ENCODE measurements at places on chromosomes 7 and 10.

GRCh38 chr10:120741396-120741795 is 109.8 kb upstream of the WDR11 start:
- no peak for DNase-seq

- DNase-seq, result no peak
Measured at GRCh38 chr10:519055-519715, 170.3 kb downstream of the DIP2C start.

- DNase-seq, result no peak
Measured at GRCh38 chr7:42068554-42069280, 168.3 kb downstream of the GLI3 start.

- DNase-seq, result no peak
Measured at GRCh38 chr10:51369903-51370302, 295.6 kb downstream of the PRKG1 start.

DNA sequence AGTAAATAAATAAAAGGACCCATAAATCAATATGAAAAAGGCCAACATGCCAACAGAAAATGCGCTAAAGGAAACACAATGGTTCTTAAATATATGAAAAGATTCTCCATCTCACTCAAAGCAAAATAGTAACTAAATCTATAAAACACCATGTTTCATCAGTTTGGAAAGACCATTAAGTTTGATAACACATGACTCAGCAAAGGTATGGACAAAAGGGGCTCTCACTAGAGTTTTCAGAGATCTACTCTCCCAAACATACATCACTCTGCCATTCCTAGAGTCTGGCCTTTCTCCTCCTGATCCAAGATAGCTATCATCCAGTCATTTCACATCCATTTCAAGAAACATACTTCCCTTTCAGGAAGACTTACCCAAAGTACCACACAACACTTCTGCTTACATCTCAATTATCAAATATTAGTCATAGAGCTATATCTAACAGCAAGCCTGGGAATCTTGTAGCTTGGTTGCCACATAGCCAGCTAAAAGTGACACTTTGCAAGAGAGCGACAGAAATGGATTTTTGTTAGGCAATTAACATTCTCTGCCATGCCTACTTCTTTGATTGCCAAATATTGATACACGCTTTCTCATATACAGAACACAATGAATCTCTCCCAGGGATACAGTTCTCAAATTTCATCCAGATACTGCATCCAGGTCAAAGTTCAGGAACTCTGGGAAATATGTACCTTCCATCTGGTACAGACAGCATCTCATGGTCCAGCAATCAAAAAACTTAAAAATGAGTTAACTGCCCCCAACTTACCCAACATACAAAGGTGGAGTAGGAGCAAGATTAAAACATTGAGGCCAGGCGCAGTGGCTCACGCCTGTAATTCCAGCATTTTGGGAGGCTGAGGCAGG is 28.8 kb downstream of the TOMM7 start:
- no peak for DNase-seq

DNA sequence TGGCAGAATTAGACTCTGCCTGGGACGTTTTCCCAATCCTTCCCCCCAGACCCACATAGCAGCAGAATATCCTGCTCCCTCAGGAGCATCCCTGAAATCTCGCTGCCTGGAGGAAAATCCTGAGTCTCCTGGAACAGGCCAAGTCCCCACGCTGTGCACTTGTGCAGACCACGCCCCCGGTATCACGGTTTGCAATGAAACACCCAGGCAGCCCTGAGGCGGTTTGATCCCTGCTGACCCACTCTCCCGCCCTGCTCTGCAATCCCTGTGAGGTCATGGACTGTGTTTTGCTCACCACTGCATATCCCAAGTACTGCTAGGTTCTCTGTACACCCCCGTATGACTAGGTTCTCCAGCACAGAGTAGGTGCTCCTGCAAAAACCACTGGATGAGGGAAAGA is 411.8 kb upstream of the MGMT start:
- DNase-seq, result peak; percentile 51

GRCh38 chr7:142175594-142175993 is 64.1 kb downstream of the MGAM2 start:
- no peak for DNase-seq

DNA sequence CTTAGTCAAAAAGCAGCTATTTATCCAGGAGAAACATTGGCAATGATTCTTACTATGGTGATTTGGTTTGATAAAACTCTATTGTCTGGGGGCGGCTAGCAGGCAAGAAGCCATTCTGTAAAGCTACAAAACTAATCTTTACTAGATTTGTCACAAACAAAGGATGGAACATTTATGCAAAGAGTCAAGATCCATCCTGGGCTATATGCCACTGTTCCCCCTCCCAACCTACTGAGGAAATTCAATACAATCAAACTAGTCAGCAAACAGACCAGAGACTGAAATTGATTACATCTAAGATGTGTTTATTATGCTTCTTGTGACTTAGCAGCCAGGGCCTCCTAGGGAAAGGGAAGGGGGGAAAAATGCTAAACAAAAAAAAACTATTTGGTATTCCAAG is 397.6 kb downstream of the GPAM start:
- DNase-seq, result no peak

- peak; percentile 60 for DNase-seq
Measured at GRCh38 chr7:23469150-23469960, 936 bp downstream of the IGF2BP3 start.

DNA sequence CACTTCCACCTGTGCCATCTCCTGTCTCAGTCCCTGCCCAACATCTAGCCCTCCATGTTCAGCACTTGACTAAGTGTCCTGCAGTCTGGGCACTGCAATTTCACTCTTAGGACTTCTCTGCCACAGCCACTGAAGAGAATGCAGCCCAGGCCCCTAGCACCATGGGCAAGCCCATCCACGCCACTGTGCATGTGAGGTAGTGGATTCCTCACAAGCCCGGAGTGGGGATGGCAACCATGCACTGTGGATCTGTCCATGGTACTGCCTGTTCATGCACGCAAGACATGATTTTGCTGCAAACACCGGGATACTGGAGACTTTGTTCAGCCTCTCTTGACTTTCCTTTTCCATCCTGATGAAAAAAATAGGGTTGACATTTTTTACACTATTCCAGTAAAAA is 12.3 kb downstream of the DDC start:
- DNase-seq, result no peak

GRCh38 chr7:81159402-81159801 is 240.6 kb upstream of the SEMA3C start:
- DNase-seq, result peak; percentile 68

DNA sequence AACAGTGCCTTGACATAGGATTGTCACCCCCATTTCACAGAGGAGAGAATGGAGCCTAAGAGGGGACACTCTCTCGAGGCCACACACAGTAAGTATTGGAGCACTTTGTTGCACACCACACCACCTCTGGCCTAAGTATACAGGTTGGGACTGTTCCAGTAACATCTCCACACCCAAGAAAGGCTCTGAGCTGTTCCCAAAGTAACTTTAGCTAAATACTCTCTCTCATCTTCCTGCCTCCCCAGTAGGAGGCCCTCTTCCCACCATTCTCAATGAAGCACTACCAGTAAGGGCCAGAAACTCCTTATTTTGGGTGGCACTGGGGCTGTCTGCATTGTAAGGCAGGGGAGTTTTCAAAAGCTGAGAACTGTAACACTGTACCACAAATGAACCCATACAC is 189.5 kb downstream of the ZNF438 start:
- DNase-seq, result no peak

DNA sequence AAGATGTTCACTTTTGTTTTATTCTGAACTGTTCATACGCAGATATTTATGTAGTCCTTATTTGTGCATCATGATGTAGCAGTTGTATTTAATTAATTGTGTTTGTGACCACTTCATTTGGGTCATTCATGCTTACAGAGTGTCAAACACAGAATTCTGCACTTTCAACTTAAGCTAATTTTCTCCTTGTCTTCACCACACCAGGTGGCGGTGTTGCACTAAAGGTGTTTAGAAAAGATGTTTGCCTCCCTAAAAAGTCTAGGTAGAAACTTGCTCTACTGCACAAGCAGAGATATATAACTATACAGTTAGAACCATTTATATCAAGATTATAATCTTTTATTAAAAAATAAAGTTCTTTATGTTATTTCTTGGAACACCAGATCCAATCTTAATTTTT is 1.3 kb upstream of the TAS2R38 start:
- no peak for DNase-seq

DNA sequence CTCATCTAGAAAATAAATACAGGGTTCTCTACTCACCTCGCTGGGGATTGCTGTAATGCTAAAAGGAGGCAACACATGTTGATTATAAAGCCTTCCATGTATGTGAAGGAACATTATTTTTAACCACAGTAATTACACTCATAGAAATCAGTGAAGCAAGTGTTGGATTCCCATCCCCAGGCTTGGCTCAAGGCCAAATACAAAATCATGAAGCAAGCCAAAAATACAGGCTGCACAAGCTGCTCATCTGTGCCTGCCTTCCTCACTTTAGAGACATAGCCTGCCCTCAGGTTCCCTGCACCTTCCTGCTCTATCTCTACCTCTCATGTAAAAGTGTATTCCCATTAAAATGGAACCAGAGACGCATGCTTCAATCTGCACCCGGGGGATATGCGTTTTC is 1077.1 kb upstream of the C7orf33 start:
- no peak for DNase-seq

- DNase-seq, result no peak
Measured at GRCh38 chr7:101757879-101758278, 59.5 kb upstream of the CUX1 start.

DNA sequence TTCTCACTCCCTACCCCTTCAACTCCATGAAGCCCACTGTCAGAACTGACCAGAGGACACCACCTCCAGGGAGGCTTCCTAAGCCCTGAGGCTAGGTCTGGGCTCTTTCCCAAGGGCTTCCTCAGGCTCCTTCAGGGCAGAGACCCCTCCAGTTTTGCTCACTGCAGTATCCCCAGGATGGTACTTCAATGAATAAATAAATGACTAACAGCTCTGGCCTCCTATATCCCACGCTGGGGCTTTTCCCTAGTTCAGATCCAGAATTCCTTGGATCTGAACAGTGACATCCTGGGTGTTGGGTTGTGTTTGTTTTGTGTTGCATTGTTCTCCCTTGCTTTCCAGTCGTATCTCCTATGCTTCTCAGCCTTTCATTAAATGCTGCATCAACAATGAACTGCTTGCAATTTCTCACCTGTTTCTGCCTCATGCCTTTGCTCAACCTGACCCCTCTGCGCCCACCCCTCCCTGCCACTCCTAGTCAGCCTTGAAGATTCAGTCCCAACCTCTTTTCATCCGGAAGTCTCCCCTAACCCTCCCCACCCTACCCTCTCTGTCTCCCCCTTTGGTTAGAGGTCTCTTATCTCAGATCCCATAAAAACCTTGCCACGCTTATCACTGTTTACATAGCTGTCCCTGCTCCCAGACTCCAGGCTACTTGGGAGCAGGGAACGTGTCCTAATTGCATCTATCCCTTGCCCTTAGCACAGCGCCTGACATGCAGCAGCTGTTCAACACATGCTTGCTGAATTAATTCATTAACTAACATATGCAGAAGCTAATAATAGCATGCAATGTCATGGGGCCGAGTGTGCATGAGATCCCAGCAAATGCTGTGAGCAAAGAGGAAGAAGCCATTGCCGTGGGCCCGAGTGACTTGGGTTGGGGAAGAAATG is 41.7 kb downstream of the PPP1R3C start:
- peak; percentile 42 for DNase-seq

- no peak for DNase-seq
Measured at GRCh38 chr7:152914014-152914844, 154.7 kb downstream of the ACTR3B start.

DNA sequence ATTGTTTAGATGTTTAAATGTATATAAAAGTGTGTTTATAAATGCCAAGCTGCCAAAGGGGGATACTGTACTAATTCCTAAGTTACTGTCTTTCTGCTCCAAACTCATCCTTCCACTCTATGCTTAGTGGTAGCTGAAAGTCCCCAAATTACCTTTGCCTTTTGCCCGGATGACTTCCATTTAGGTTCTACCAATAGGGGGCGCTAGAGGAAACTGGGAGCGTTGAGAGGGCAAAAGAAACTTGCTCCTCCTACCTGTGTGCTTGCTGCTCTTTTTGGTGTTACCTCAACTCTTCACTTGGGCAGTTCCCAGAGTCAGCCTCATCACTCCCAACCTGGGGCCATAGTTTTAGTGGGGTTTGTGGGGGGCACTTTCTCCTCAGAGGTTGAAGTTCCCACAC is 5.9 kb upstream of the OR2A25 start:
- no peak for DNase-seq

GRCh38 chr10:14016011-14016536 is 314.6 kb downstream of the FRMD4A start:
- no peak for DNase-seq

DNA sequence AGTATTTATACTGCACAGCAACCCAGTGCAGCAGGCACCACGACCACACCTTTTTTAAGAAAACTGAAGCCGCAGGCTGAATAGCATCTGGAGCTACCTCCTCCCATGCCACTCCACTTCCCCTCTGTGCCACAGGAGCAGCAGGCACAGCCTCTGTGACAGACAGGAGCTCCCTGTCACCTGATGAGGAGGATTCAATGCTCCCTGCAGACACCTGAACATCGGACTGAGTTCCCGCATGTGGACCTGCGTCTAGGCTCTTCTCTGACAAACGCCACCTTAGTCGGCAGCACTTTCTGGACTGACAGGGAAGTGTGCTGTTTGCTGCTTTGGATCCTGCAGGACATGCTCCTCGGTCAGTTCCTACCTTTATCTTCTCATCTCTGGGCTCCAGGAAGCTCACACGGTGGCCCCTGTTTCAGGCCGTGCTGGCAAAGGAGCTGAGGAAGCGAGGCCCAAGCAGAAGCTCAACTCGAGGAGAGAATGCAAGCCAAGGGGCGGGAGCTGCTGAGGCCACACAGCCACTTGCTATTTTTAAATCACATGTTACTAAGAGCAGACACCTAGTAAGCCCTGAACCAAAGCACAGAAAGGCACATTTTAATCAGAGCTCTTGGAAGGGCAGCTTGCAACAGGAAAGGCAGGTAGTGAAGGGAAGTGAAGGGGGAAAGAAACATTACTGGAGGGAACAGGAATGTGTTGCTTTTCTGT is 56.6 kb downstream of the VOPP1 start:
- no peak for DNase-seq

GRCh38 chr10:121076776-121077715 is 225.9 kb downstream of the WDR11 start:
- no peak for DNase-seq

GRCh38 chr7:130387306-130387627 is 7.0 kb downstream of the CPA1 start:
- DNase-seq, result no peak

GRCh38 chr10:86867149-86867548 is 90.3 kb downstream of the MMRN2 start:
- DNase-seq, result no peak

DNA sequence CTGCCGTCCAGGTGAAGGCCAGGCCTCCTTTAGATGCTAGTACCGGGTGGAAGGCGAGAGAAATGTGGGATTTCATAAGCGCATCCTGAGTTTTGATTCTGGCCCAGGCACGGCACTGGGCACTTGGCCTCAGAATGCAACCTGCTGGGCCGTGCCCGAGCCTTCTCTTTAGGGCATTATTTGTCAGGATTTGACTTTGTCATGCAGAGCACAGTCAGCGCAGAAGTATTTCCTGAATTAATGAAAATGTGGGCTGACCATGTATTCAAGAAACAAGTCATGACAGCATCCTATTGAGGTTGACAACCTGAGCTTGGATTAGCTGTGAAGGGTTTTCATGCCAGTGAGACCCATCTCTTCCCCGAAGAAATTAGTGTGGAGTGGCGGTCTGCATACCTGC is 34.4 kb downstream of the RCC1L start:
- no peak for DNase-seq

- no peak for DNase-seq
Measured at GRCh38 chr10:121891103-121891502, 36.7 kb downstream of the ATE1 start.
